Skin of body (tissue), 3 donors: ENCODE measurements at places on chromosomes 6 and 20.

DNA sequence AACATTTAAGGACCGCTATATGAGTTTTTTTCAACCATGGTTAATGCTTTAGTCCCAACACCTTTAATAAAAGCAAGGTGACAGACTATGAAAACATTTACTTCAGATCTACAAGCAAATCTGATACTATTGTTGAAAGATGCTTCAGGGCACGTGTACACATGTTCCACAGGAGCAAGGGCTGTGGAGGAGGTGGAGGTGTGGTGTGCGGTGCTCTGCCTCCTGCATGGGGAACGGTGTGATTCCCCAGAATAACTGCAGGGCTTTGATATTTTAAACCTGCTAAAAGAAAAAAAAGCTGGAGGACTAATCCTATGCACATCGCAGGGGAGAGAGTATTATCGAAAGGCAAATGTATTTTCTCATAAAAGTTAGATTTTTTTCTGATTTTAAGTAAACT lies 188.1 kb upstream of the CEP162 start:
- no peak for DNase-seq

DNA sequence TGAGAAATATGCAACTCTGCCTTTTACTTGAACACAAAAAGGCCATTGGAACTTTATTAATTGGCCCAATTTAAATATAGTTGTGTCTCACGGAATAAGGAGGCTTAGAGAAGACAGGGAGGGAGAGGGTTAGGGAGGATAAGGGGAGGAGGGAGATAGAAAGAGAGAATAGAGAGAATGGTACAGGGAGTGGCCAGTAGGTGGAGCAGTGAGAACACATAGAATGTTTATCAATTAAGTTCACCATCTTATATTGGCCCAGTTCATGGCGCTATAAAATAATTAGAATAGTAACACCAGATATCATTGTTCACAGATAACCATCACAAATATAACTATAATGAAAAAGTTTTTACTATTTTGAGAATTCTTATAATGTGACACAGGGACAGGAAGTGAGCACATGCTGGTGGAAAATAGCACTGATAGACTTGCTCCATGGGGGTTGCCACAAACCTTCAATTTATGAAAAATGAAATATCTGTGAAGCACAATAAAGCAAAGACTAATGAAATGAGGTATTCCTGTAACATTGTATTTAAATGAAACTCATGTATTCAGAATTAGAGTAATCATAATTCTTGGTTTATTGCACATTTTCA lies 374.1 kb upstream of the MANEA start:
- no peak for DNase-seq

GRCh38 chr20:17662333-17663039 lies 19.6 kb downstream of the RRBP1 start:
- peak; percentile 9 for DNase-seq

- no peak for DNase-seq
Observed at GRCh38 chr6:110471726-110472365, 4.6 kb downstream of the SLC22A16 start.

DNA sequence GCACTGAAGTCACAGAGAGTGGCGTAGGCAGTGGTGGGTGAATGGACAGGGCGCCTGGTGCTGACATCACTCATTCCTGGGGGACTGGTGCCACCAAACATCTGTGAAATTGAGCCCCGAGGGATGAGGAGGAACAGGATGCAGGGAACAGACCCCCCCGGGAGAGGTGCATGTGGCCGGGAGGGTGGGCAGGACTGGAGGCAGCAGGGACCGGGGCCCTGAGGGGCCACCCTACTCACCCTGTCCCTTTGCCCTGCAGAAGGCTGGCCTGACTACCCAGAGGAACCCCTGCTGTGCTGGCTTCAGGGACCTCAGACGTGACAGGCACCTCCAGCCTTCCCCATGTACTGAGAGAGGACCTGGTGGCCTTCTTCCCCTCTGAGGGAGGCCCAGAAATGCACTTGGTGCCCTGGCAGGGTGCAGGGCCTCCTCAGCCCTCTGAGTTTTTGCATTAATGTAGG lies 25.1 kb downstream of the SYNDIG1 start:
- DNase-seq: no peak

- DNase-seq: no peak
Observed at GRCh38 chr6:143482593-143482992, 28.9 kb downstream of the FUCA2 start.

GRCh38 chr6:53939830-53940229 lies 145.0 kb downstream of the LRRC1 start:
- DNase-seq: no peak

GRCh38 chr20:2469991-2470422 lies 582 bp downstream of the SNRPB start:
- no peak for DNase-seq

DNA sequence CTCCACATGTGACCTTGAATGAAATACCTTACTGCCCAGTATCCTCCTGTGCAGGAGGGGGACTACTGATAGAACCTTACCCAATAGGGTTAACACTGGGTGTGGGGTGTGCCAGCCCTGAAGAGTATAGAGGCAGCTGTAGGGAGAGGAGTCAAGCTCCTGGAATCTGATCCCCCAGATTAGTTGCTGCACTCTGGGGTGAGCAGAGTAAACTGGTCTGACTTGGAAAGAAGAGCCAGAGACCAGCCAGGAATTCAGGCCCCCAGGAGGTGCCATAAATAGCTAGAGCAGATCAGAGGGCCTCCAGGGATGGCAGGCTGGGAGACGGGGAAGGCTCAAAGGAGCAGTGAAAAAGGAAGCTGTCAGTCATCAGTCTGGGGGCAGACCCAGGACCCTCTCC lies 3.5 kb upstream of the APOBEC2 start:
- no peak for DNase-seq

DNA sequence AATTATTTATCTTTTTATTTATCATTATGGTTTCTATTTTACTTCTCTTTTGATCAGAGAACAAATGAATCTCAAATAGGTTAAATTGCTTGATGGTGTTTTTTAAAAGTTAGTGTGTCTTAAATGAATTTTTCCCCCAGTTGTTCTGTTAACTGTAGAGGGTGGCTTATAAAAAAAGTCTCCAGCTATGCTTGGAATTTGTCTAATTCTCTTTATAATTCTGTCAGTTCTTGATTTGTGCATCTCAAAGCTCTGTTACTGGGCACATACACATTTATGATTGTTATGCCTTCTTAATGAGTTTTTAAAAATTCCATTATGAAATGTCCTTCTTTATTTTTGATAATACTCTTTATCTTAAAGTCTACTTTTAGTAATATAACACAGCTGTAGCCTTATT lies 58.0 kb downstream of the LIN28B start:
- no peak for DNase-seq

- no peak for DNase-seq
Observed at GRCh38 chr6:100988391-100988984, 107.4 kb upstream of the ASCC3 start.

DNA sequence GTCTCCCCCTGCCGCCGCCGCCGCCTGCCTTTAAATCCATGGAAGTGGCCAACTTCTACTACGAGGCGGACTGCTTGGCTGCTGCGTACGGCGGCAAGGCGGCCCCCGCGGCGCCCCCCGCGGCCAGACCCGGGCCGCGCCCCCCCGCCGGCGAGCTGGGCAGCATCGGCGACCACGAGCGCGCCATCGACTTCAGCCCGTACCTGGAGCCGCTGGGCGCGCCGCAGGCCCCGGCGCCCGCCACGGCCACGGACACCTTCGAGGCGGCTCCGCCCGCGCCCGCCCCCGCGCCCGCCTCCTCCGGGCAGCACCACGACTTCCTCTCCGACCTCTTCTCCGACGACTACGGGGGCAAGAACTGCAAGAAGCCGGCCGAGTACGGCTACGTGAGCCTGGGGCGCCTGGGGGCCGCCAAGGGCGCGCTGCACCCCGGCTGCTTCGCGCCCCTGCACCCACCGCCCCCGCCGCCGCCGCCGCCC lies 474 bp downstream of the CEBPB start:
- DNase-seq: peak; percentile 62

DNA sequence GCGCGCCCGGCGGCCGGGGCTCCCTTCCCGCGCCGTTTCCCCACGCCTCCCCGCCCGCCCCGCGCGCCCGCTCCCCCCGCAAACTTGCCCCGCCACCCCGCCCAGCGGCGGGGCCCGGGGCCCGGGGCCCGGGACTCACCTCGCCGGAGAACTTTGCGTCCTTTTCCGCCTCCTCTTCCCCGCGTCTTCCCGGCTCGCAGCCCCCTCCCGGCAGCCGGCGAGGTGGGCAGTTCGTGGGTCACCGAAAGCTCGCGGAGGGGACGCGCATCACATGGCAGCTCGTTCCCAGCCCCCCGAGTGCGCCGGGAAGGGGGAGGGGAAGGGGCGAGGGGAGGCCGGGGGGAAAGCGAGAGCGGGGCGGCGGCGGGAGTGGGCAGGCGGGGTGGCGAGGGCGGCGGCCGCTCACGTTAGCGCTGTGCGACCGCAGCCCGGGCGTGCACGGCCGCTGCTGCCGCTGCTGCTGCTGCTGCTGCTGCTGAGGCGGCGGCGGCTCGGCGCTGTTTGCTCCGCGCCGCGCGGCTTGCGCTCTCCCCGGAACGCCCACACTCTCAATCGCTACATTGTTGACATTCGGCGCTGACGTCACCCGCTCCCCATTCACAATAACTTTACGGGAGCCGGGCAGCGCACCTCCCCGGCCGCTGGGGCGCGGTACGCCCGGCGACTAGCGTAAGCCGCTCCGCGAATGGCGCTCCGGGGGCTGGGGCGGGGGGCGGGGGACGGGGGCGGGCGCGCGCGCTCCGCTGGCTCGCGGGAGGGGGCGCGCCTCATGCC lies at the start of gene BACH2:
TSS of gene BACH2 (minus strand) at position 503 of the 774 bp plus-strand sequence. CDS start 287,999 bp downstream, outside the sequence.
- peak; percentile 91 for DNase-seq

DNA sequence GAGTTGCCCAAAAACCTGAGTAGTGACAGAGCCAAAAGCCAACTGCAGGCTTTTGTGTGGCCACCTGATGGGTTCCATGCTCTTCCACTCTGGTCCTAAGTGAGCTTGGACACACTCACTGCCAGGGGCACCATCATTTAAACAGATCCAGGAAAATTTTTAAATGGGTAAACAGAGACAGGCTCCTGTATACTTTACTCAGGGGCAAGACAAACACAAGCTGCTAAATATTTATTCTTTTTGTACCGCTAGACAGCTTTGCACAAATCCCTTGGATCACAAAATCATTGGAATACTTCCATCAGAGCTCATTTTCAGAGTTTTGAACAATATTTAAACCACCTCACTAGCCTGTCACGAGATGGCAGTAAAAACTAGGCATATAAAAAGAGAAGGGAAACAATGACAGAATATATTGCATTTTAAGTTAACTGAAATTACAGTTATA lies 31.4 kb downstream of the GCLC start:
- no peak for DNase-seq

GRCh38 chr6:43127180-43127579 lies 43.9 kb upstream of the SRF start:
- DNase-seq: no peak

DNA sequence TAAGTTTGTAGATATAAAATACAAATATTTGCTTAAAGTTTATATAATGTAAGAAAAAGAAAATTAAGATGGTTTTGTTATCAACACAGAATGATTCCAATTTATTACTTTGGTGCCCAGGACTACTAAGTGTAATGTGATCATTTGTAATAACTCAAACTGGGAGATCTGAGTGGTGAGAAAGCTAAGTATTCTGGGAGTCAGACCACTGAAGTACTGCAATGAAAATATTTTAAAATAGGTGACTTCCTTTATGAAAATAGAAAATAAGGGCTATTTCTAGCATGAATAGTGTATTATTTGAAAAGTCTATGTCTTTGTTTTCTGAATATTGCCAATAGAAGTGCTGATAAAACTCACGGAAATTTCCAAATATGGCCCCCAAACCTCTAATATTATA lies 305.6 kb upstream of the MAN1A1 start:
- DNase-seq: no peak

GRCh38 chr6:112298816-112299281 lies 44.5 kb upstream of the LAMA4 start:
- DNase-seq: no peak

DNA sequence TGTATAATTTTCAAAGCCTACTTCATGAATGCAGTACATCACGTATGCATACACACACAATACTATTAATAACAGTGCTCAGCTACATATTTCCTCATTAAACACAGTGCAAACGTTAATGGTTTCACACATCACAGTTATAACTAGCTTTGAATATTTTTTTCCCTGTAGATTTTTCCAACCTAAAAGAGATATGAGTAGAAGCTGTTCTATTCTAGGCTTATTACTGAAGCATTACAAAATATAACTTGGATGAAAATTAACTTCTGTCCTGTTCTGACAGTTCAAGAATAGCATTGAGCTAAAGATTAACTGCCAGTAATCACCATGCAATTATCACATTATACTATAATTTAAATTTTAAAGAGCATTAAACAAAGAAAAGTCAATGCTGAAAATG lies 6.2 kb downstream of the LMBRD1 start:
- no peak for DNase-seq

DNA sequence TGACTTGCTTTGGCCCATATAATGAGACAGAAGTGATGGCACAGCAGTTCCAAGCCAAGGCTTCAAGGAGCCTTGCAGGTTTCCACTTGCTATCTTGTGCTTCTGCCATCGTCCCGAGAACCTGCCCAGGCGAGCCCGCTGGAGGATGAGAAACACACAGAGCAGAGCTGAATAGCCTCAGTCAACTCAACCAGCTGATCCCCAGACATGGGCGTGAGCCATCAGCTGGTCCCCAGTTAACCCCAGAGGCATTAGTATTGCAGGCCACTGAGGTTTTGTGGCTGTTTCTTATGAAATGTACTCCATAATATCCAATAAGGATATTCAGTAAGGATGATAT lies 81.7 kb upstream of the SHLD1 start:
- no peak for DNase-seq

DNA sequence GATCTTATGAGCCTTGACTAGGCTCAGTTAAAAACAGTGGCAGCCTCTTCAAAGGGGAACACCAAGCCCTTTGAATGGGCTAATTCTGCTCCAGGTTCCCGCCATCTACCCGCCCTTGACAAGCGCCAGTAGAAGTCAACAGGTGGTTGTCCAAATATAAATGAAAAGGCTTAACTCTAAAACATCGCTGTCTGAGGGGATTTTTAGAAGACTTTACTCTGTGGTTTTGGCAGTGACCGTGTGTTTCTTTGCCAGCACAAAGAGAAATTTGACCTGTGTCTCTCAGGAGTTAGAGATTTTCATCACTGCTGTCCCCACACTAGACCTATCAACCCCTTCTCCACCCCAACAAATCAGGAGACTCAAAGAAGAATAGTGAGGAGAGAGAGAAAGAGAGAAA lies 19.8 kb upstream of the SIM1 start:
- DNase-seq: no peak

GRCh38 chr6:137738931-137739504 lies 128.0 kb upstream of the TNFAIP3 start:
- no peak for DNase-seq

DNA sequence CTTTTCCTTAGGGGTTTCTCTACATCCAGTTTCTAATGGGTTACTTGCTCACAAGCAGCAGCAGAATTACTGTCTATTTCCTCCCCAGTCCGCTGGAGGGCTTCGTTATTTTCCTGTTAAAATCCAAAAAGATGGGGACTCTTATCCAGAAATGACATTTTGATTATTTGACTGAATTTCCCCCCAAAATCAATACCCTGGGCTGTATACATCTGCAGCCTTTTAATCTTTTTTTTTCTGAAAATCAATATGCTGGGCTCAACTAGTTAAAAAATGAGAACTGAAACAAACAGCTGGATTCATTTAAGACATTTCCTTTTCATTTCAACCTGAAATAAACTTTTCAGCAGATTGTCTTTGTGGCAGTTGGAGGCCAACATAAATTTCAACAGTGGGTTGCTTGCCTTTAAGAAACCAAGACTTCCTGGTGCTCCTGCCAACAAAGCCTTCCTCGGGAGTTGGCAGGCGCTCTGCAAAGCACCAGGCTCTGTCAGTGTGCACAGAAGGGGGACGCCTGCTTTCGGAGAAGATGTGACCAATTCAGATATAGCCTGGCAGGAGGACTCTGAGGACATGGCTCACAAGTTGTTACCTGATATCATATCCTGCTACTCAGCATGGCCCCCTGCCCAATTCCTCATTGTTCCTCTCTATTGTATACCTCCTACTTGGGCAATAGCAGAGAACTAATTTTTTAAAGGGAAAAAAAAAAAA lies 204.7 kb upstream of the ARG1 start:
- DNase-seq: peak; percentile 47
